Tracheal epithelial cell (primary cell): ENCODE measurements at places on chromosomes 1 and 21. TPM values are rescaled to one million over a fixed set of nuclear protein-coding genes. Genes with fewer than 3 reads are reported as not detected.

Gene KRTAP7-1
- total RNA-seq = not detected in 2 replicates

Gene CD244
- not detected in 2 replicates for total RNA-seq

Gene COX20
- total RNA-seq = 16.6 and 17.9 TPM in 2 replicates

Gene RGS18
- total RNA-seq = 0.24 TPM in 1 of 2 replicates, not detected in the other

Gene PRAMEF7
- total RNA-seq = not detected in 2 replicates

Gene UBL4B
- not detected in 2 replicates for total RNA-seq

Gene GSTM3
- total RNA-seq = 8.5 and 24.1 TPM in 2 replicates

Gene LRRC39
- 0.43 TPM in 1 of 2 replicates, not detected in the other for total RNA-seq

Gene DDX59
- total RNA-seq = 8.2 and 12.1 TPM in 2 replicates

Gene OR2L8
- total RNA-seq = not detected in 2 replicates

Gene NBPF20
- total RNA-seq = 1.2 and 2.3 TPM in 2 replicates

Gene PPFIA4
- 0.64 and 14.0 TPM in 2 replicates for total RNA-seq

Gene XKR8
- 2.2 and 5.3 TPM in 2 replicates for total RNA-seq

Gene ABCB10
- total RNA-seq = 16.9 and 25.2 TPM in 2 replicates
